ENCODE measurements at places on chromosomes 11 and 22.

GRCh38 chr22:22375576-22376351 lies 131.2 kb downstream of the VPREB1 start:
- DNase-seq: no peak

DNA sequence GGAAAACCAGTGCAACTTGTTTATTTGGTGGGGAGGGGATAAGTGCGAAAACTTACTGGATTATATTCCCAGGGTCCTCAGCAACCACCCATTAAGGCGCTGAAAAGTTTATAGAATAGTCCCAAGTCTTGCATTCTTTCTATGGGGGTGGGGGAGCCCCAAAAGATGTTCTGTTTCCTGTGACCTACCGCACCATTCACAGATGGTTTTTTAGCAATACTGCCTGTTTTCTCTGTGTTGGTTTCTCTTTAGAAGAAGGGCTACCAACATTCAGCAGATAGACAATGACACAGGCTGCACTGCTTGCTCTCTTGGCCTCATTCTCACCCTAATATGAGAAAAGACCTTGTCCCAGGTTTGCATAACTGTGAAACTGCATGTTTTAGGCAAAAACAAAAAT lies 86.5 kb downstream of the FAM76B start:
- no peak for DNase-seq

DNA sequence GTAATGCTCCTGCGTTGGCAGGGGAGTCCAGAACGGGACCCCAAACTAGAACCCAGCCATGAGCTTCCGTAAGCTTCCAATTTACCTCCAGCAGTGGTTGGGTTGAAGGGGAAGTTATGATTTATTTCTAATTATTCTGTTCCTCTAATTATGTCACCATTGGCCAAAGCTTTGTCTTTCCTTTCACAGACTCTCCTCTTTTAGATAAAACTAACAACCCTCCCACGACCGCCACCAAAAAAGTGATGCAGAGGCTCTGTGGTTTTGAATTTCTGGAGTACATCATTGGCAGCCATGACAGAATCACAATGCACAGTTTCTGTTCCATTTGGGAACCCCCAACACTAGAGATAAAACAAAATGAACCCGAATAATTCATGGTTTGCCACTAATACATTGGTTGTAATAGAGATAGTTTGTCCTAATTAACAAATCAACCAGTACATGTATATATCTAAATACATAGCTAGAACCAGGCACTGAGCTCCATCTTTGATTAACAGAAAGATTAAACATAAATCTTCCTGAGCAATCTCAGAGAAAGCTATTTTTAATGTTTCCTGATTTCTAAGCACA lies 64.3 kb downstream of the ETS1 start:
- no peak for DNase-seq

DNA sequence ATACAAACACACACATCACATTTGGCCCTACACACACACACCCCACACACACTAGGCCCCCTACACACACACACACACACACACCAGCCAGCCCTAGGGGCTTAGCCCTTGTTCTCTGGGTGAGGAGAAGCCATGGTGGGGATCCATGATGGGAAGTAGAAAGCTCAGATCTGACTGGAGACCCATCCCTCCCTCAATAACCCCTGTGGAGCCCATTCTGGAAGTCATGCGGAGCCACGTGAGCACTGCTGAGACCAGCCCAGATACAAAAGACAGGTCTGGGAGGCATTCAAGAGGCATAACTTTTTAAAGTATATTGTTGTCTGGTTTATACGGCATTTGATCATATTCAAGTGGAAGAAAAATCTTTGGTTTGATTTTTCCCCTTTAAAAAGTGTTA lies 448.5 kb downstream of the SOX6 start:
- DNase-seq: no peak

- DNase-seq: no peak
Observed at GRCh38 chr22:39090426-39091064, 6.5 kb upstream of the APOBEC3H start.
